Right lobe of liver (tissue), 6 donors: ENCODE measurements at places on chromosomes 4 and X. TPM values are rescaled to one million over a fixed set of nuclear protein-coding genes. Genes with fewer than 3 reads are reported as not detected.
A peak's percentile ranks its signal among the peaks of the same experiment; 100 is the strongest.

DNA sequence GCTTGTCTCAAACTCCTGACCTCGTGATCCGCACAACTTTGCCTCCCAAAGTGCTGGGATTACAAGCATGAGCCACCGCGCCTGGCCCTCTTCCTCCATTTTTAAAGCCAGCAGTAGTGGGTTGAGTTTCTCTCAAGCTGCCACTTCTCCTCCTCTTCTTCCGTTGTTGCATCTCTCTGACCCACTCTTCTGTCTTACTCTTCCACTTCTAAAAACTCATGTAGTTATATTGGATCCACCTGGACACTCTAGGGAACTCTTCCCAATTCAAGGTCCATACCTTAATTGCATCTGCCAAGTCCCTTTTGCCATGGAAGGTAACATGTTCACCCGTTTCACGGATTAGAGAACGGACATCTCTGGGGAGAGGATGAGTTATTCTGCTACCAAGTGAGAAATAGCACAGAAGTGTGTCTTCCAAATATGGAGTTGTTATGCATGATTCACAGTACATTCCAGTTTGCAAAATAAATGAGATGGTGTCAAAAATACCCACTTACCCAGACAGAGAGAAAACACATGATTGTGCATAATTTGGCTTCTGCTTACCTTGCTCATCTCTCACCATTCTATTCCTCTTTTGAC is 51.8 kb downstream of the GBA3 start:
- H3K4me3 ChIP-seq: no peak overlapping the region
- H3K36me3 ChIP-seq: no peaks in the 10 kb centered on the region
- DNase-seq: no peak
- no peaks in the 10 kb centered on the region for H3K4me1 ChIP-seq

DNA sequence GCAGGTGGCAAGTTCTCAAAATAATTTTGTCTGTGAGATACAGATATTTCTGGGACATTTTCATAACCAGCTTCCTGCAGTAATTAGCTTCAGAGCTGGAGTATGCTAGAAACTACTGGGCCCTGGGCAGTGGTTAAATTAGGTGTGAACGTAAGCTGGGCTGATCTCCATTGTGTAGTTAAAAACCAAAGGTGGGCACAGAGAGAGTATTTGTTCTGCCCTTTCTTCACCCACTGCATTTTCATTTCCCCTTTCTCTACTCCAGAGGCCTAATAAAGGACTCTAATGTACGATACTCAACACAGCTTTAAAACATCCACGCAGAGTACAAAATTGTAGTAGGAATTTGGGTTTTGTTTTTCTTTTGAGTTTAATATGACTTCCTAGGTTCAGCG is 252.7 kb downstream of the SPRY1 start:
- no peak for DNase-seq
- H3K4me3 ChIP-seq: no peak overlapping the region
- H3K36me3 ChIP-seq: no peaks in the 10 kb centered on the region
- H3K4me1 ChIP-seq: no peaks in the 10 kb centered on the region
- no peaks in the 10 kb centered on the region for H3K27me3 ChIP-seq
- no peak overlapping the region for H3K27ac ChIP-seq

- DNase-seq: no peak
- peaks cover 5% of the 10 kb centered on the region for H3K27me3 ChIP-seq
- H3K27ac ChIP-seq: no peak overlapping the region
- H3K4me3 ChIP-seq: no peak overlapping the region
- H3K4me1 ChIP-seq: no peaks in the 10 kb centered on the region
- no peaks in the 10 kb centered on the region for H3K36me3 ChIP-seq
These were observed 3.1 kb downstream of the IL1RAPL1 start for GRCh38 chrX:28590396-28590795.

DNA sequence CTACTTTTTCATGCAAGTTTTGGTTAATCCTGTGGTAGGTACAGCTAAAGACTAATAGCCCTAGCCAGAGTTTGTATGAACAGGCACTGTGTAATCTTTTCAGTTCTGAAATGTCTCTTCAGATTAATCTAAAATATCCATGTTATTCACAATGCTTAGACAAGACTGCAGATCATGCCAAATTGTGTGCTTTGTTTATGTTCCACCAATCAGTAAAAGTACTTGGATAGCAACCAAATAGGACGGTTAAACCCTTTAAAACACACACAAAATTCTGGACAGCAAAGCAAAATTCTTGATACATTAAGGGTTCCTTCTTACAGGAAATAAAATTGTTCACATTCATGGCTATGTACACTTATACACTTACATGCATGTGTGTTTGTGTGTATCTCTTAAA is 139.1 kb downstream of the KLHL13 start:
- H3K27me3 ChIP-seq: no peaks in the 10 kb centered on the region
- DNase-seq: no peak
- no peaks in the 10 kb centered on the region for H3K36me3 ChIP-seq
- H3K4me3 ChIP-seq: no peak overlapping the region
- no peaks in the 10 kb centered on the region for H3K4me1 ChIP-seq

DNA sequence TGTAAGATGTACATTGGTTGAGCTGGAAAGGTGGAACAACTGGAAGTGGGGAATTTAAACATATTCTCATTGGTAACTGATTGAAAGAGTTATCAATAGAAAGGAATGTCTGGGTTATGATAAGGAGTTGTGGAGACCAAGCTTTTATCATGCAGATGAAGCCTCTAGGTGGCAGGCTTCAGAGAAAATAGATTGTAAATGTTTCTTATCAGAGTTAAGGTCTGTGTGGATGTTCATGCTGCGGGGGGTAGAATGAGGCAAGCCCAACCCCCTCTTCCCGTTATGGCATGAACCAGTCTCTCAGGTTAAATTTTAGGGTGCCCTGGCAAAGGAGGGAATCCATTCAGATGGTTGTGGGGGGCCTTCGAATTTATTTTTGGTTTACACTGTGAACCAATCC is 16.0 kb downstream of the ARSD start:
- H3K4me1 ChIP-seq: no peaks in the 10 kb centered on the region
- no peak overlapping the region for H3K4me3 ChIP-seq
- peaks cover 8% of the 10 kb centered on the region for H3K36me3 ChIP-seq
- DNase-seq: no peak
- H3K27ac ChIP-seq: no peak overlapping the region
- no peaks in the 10 kb centered on the region for H3K27me3 ChIP-seq

The LRCH2 gene
- 0.07 TPM for total RNA-seq

The GDPD2 gene
- total RNA-seq: not detected

DNA sequence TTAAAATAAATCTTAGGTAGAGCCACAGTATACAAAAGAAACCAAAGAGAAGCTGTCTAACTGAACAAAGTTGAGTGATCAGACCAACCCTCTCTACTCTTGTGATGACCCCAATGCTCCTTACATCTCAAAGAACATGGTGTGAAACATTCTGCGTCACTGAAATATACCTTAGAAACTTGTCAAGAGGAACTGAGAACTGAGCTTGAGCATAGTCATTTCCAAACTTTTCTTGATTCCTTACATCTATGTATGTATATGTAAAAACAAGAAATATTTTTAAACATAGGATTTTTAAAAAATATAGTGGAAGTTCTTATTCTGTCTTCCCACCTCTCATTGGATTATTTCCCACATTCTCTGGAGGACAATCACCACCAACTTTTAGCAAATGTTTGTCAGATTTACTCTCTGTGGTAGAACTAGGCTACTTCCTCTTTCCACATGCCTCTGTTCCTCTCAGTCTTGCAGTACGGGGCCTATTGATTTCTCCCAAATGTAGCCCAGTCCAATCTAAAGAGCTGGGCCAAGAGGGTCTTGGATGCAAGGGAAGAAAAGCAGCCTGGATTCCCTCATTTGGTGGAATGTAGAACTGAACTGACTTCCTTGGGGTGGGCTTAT is 98.2 kb upstream of the HHIP start:
- H3K4me1 ChIP-seq: no peaks in the 10 kb centered on the region
- H3K27me3 ChIP-seq: no peaks in the 10 kb centered on the region
- no peak overlapping the region for H3K4me3 ChIP-seq
- no peak overlapping the region for H3K27ac ChIP-seq

DNA sequence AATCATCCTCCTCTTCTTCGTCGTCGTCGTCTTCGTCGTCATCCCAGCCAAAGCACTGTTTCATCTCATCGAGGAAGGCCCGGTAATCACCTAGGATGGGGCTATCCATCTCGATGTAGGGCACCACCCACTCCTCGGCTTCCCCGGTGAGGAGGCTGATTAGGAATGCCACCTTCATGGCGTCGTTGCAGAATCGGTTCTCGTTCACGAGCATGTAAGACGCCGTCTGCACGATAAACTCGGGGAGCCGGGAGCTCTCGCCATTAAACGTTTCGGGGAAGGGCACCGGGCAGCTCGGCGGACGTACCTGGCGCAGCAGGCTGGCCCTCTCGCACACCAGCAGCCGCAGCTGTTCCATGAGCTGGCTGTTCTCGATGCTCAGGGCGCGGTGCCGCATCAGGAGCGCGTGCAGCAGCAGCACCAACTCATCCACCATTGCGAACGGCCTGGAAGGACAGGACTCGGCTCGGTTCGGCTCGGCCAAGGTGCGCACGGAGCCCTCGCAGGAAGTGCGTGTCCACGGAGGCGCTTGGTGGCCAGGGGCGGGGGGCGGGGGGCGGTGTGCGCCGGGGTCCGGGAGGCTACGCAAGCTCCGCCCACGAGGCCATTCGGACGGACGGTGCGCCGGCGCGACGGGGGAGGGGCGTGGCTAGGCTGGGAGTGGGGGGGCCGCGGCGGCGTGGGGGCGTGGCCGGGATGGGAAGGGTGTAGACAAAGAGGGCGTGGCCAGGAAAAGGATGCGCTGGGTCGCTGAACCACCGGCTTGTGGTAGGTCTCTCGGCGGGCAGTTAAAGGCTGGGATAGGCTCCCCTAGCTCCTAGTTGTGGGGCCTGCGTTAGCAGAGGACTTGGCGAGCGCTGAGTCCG is at the start of gene LDOC1:
TSS of gene LDOC1 (minus strand) at position 544 of the 866 bp plus-strand sequence. CDS start at position 436, 108 bp downstream.
- peak within 1 kb of the TSS; percentile 33 for H3K4me3 ChIP-seq
- no peaks in the 10 kb centered on the region for H3K36me3 ChIP-seq
- H3K4me1 ChIP-seq: no peaks in the 10 kb centered on the region
- H3K27ac ChIP-seq: no peak within 1 kb of the TSS

DNA sequence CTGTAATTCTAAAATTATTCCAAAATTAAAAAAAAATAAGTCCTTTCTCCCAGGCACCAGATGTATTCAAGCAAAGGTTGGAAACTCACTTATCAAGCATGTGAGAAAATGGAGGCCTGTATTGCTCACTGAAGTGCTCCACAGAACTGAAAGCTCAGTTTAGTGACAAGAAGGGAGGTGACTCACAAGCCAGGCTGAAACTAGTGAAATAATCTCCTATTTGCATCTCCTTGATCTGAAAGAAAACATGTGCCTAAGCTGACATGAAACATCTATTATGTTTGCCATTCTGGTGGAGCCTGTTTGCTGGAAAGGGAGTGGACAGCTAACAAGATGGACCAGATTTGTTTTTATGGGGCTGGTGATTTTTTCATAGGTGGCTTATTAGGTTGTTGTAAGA is 54.0 kb upstream of the AMELX start:
- no peak overlapping the region for H3K27ac ChIP-seq
- DNase-seq: no peak
- H3K36me3 ChIP-seq: no peaks in the 10 kb centered on the region

DNA sequence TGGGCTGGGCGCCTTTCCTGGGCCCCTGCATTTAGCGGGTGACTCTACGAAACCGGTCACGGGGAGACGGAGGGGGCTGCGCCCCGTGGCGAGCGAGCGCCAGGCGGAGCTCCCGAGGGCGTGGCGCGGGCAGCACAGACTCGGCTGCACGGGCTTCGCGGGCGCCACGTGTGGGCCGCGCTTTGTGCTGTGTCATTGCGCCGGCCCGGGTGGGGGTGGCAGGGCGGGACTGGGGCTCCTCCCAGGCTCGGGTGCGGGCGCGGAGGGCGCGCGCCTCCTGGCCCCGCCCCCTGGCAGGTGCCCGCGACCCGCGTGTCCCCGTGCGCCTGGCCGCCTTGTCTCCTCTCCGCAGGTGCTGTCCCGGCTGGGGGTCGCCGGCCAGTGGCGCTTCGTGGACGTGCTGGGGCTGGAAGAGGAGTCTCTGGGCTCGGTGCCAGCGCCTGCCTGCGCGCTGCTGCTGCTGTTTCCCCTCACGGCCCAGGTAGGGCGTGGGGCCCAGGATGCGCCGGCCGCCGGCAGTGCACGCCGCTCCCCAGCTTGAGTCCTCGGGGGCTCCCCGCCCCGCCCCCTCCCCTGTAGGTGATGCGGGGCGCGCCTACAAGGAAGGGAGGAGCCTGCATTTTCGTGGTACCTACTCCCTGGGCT is 651 bp downstream of the UCHL1 start:
- H3K4me3 ChIP-seq: peak overlapping the region; percentile 33
- no peaks in the 10 kb centered on the region for H3K36me3 ChIP-seq
- no peaks in the 10 kb centered on the region for H3K27me3 ChIP-seq
- peaks cover 7% of the 10 kb centered on the region for H3K4me1 ChIP-seq
- no peak overlapping the region for H3K27ac ChIP-seq
- peak; percentile 31 for DNase-seq

- H3K27ac ChIP-seq: no peak overlapping the region
- H3K27me3 ChIP-seq: no peaks in the 10 kb centered on the region
- no peak for DNase-seq
- no peaks in the 10 kb centered on the region for H3K36me3 ChIP-seq
These were observed 31.2 kb downstream of the PJA1 start for GRCh38 chrX:69133921-69134542.

DNA sequence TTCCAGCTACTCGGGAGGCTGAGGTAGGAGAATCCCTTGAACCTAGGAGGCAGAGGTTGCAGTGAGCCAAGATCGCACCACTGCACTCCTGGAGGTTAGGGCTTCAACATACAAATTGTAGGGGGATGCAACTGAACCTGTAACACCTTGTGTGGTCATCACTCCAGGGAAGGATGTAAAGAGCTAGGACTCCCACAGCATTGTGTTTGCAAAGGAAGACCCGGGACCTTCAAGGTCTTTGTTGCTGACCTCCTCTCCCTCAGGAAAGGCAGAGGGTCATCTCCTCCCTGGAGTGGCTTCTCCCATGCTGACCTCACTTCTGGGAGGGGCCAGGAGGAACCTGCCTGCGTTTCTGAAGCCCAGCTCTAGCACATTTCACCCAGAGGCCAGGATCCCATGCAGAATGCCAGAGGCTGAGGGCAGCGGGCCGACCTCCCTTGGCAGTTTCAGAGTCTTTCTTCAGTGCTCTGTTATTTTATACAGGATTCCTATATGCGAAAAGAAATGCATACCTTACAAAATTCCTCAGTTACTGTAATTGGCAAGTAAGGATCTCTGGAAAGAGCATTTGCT is 80.2 kb downstream of the HTRA3 start:
- no peaks in the 10 kb centered on the region for H3K36me3 ChIP-seq
- H3K4me1 ChIP-seq: no peaks in the 10 kb centered on the region
- H3K4me3 ChIP-seq: no peak overlapping the region
- no peak for DNase-seq
- no peaks in the 10 kb centered on the region for H3K27me3 ChIP-seq
